ENCODE measurements at places on chromosomes 6 and 20.

GRCh38 chr6:150565945-150566344 is 33.7 kb upstream of the PLEKHG1 start:
- no peak for DNase-seq

- DNase-seq = no peak
Measured at GRCh38 chr20:60036746-60037499, 78.7 kb downstream of the CDH26 start.

GRCh38 chr20:60694763-60695162 is 557.3 kb upstream of the CDH4 start:
- peak; percentile 14 for DNase-seq

- DNase-seq = no peak
Measured at GRCh38 chr6:118562959-118563358, 14.9 kb downstream of the PLN start.

- no peak for DNase-seq
Measured at GRCh38 chr6:30727920-30728553, 7.9 kb downstream of the TUBB start.

- DNase-seq = no peak
Measured at GRCh38 chr6:160919723-160920440, 71.7 kb upstream of the MAP3K4 start.

- no peak for DNase-seq
Measured at GRCh38 chr6:130424710-130425109, 58.9 kb downstream of the TMEM200A start.

DNA sequence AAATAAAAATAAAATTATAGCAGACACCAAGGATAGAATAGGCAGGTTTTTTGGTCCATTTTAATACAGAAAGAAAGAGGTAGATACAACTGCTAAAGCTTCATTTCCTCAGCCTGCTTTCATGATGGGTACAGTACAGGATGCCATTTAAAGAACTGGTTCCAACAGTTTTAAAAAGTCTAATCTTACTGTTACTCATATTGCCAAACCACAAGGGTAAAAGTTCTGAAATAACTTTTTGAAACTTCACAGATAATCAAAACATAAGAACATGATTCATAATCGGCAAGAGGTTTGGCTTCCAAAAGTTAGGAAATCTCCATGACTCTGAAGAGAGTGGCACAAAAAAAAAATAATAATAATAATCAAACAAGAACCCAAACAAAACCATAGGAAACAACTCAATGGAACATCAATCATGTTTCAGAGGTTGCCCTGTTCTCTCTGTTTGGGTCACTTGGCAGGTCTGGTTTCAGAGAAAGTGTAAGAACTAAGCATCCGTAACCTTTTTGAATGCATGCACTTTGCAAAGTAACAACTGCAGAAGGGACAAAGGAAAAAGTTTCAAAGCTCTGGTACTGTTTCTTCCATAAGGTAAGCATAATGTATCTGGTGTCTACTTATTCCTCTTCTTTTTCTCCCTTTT is 79.7 kb downstream of the SMLR1 start:
- no peak for DNase-seq

- DNase-seq = no peak
Measured at GRCh38 chr20:20407891-20408805, 40.2 kb downstream of the INSM1 start.

- DNase-seq = no peak
Measured at GRCh38 chr6:150313781-150314180, 55.0 kb upstream of the IYD start.

GRCh38 chr6:17178754-17179529 is 77.1 kb downstream of the STMND1 start:
- DNase-seq = no peak

DNA sequence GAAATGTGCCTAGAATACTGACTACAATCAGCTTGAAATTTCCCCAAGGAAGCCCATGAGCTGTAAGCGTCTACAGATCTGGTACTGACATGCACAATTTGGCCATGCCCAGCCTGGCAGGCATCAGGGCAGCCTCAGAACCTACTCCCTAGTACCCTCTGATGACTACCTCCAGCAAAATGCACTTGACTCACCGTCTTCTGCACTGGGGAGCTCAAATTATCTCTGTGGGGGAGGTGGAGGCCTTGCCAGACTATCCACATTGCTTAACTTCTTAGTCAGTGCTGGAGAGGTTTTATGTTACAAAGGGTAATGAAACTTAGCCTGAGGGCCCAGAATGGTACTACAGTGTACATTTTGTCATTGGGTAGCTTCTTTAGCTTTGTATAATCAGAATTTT is 126.0 kb upstream of the ADGRF1 start:
- no peak for DNase-seq

GRCh38 chr6:10309457-10310329 is 105.2 kb downstream of the TFAP2A start:
- DNase-seq = no peak

DNA sequence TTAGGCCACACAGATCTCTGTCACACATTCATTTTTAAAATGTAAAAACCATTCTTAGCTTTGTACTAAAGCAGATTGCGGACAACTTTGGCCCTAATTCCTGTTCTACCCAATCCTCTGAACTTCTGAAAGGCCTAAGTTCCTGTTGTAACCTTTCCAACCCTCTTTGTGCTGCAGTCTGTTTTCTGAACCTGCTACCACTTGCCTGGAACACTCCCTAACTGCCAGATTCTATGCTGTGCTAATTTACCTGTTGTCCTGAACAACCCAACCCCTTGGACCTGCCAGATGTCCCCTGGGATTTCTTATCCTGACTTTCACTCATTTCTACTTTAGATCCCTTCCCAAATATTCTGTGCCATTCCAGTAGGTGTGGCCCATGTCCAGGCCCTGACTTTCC is 398.7 kb downstream of the ZFAND3 start:
- no peak for DNase-seq

- DNase-seq = no peak
Measured at GRCh38 chr6:165984729-165985275, 182.8 kb downstream of the TBXT start.

DNA sequence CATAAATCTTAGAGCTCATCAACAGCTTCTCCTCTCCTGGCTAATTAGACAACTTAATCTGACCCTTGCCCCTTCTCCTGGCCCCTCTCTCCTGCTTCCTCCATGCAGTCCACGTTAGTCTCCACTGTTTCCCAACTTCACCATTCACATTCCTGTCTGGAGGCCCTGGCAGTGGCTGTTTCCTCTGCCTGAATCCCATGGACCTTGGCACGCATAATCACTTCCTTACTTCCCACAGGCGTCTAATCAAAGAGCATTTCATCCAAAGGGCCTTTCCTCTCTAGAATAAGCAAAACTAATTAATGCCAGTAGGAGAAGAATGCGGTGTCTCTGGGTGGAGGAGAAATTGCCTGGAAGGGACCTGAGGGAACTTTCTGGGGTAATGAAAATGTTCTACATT is 16.4 kb upstream of the XRN2 start:
- DNase-seq = no peak

DNA sequence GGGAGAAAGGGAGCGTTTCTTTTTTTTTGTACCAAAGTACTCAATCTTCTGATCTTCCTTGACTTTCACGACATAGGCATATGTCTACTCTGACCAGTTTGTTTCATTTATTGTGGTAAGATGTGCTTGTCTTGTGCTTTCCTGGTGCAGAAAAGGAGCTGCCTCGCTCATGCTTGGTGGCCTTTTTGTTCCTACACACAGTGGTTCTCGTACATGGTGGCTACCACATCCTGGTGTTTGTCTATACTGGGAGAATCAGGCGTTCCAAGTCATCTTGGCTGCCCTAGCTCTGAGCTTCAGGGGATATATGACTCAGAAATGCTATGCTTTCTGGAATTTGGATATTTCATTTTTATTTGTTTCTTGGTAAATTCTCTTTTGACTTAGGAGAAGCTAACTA is 31.8 kb downstream of the MYB start:
- DNase-seq = peak; percentile 33

- peak; percentile 50 for DNase-seq
Measured at GRCh38 chr6:159608961-159609651, 83.9 kb downstream of the SOD2 start.

DNA sequence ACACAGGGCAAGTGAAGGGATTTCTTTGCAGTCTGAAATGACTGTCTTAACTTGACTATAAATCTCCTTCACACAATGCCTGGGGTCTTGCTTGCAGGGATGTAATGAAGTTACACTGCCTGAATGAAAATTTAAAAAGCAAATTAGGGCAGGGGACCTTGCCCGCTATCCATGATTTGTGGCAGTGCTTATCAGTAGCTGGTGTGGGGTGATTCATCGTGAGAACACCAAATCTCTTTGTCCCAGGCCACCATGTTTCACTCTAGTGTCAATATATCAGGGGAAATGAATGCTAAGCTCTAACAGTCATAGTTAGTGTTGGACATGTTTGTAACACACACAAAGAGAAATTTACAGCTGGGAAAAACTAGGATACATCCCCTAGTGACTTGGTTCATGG is 713.7 kb upstream of the EPHA7 start:
- no peak for DNase-seq

DNA sequence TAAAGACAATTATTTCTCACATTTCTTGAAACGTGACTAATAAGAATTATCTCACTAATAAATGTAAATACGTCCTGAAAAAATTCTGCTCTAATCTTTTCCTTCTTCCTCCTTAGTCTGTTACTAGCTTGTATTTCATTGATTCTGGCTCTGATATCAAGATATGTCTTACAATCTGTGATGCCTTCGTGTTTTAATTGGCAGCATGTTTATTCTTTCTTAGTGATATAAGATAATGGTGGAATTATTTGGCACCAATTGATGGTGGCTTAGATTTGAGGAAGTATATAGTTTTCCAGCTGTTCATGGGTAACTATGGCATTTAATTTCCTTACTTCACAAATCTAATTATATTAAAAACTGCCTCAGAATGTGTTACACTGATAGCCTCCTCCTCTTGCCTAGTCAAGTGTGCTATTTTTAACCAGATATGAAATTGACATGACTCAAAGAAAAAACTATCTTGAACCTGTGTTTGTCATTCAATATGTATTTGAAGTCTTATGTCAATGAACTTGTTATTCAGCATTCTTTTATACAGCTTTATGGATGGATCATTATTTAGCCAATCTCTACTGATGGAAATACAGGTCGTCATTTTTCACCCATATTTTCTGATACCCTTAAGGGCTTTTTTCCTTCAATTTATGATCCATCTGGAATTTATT is 5.3 kb downstream of the CCNC start:
- no peak for DNase-seq

DNA sequence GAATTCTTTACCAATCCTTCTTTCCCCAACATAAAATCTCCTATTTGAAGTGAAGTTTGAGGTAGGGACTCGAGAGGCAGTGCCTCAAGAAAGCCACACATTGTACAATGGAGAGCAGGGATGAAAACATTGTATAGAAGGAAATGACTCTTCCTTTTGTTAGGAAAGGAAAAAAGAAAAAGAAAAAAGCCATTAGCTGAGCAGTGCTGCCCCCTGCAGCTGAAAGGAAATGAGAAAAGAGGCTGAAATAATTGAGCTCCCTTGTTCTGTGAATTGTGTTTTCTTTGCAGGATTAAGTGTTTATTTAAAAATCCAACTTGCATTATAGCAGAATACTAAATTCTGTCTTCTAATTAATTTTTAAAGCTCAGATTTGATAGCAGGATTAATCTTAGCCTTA is 162.9 kb upstream of the SASH1 start:
- DNase-seq = peak; percentile 25

- no peak for DNase-seq
Measured at GRCh38 chr20:18289306-18289705, 979 bp downstream of the ZNF133 start.

GRCh38 chr6:56393615-56394612 is 146.5 kb upstream of the COL21A1 start:
- DNase-seq = no peak

GRCh38 chr6:99490608-99491007 is 24.6 kb downstream of the USP45 start:
- no peak for DNase-seq

GRCh38 chr20:63325554-63326313 is 32.7 kb downstream of the COL20A1 start:
- no peak for DNase-seq

- DNase-seq = peak; percentile 43
Measured at GRCh38 chr6:108846628-108847027, 1.6 kb upstream of the ARMC2 start.

- no peak for DNase-seq
Measured at GRCh38 chr6:76533661-76534060, 461.2 kb upstream of the IMPG1 start.

DNA sequence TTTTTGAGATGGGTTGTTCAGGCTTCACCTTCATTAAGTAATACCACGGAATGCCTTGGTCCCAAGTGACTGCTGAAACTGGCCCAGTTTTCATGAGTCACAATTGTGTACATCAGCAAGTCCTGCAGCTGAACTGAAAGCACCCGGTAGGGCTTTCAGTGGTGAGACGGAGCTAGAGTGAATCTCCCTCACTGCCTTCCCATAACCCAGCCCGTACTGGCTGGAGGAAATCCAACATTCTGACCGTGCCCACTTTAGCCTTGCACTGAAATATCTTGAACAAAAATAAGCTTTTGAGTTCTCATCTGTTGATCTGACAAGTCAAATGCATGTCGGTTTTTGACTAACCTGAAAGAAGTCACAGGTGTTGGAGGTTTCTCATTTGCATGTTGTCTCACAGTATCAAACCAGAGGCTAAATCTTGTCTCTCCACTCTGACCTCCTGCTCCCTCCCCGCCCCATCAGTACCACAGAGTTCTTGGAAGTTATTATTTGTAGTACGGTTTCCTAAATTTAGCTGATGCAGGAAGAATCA is 35.9 kb downstream of the DUSP22 start:
- DNase-seq = peak; percentile 47

- no peak for DNase-seq
Measured at GRCh38 chr20:62733891-62734290, 25.3 kb downstream of the NTSR1 start.

DNA sequence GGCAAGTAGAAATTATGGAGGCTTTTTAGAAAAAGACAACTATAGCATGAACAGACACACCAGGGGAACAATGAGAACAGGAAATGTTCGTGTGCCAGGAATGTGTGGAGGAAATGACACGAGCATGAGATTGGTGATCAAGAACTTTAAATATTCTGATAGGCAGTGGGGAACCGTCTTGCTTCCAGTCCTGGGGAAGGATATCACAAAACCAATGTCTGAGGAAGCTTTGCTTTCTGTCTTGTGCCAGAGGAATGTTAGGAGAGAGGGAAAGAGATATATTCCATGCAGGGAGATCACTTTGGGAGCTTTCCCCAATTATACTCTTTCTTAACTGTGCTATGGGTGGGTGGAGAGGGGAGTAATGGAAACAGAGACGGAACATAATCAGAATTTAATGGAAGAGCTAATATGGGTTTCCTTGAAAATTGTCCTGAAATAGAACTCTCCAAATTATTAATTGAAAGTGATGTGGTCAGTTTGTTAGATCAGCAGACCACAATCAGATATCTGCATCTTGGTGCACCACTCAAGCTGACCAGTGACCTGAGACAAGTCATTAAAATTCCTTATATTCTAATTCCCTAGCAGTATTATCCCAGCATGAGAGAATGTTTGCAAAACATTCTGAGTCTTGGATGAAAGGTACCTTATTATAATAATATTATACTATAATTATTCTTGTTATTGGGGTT is 178.2 kb downstream of the SOX4 start:
- DNase-seq = no peak

- DNase-seq = no peak
Measured at GRCh38 chr6:163984124-163984936, 569.8 kb downstream of the QKI start.
